SJSA1 (cell line): ENCODE measurements at places on chromosomes 1 and 21. TPM values are rescaled to one million over a fixed set of nuclear protein-coding genes. Genes with fewer than 3 reads are reported as not detected.
A peak's percentile ranks its signal among the peaks of the same experiment; 100 is the strongest.

- DNase-seq, result no peak
Observed at GRCh38 chr21:41402231-41402630, 23.8 kb upstream of the MX1 start.

- DNase-seq, result no peak
Observed at GRCh38 chr1:222543817-222544216, 4.1 kb downstream of the HHIPL2 start.

GRCh38 chr1:209756615-209757445 is 977 bp downstream of the TRAF3IP3 start:
- DNase-seq, result no peak

GRCh38 chr1:12738934-12739333 is 7.1 kb upstream of the CFAP107 start:
- no peak for DNase-seq

DNA sequence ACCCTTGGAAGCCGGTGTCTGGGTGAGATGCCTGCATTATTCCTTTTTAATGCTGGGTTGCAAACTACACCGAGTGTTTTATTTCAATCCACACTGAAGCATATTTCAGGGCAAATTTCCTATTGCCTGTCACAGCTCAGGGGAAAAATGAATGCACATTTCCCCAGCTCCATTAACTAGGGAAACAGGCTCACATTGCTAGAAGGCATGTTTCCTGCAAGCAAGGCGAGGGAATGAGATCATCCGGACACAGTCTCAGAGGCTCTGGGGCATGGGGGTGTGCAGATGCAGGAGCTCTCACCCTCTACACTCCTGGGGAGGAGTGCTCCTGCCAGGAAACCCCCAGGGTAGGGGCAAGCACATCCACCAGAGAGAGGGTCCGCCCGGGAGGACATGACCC is 24.6 kb downstream of the SYT2 start:
- no peak for DNase-seq

DNA sequence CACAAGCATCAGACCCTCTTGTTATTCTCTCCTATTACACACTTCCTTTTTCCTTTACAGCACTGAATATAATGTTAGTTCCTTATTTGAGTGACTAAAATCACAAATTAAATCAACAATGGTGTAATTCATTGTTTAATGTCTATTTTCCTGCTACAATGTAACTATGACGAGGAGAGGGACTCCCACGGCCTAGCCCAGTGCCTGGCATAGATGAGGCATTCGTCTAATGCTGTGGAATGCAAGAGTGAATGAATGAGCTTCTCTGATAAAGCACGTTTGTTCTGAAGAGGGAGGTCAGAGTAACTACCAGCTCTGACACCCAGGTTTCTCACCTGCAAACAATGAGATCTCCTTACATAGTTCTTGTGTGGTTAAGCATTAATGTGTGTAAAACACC is 479.4 kb downstream of the OMA1 start:
- DNase-seq, result no peak

GRCh38 chr1:66331658-66332547 is 202.1 kb upstream of the SGIP1 start:
- DNase-seq, result peak; percentile 82

DNA sequence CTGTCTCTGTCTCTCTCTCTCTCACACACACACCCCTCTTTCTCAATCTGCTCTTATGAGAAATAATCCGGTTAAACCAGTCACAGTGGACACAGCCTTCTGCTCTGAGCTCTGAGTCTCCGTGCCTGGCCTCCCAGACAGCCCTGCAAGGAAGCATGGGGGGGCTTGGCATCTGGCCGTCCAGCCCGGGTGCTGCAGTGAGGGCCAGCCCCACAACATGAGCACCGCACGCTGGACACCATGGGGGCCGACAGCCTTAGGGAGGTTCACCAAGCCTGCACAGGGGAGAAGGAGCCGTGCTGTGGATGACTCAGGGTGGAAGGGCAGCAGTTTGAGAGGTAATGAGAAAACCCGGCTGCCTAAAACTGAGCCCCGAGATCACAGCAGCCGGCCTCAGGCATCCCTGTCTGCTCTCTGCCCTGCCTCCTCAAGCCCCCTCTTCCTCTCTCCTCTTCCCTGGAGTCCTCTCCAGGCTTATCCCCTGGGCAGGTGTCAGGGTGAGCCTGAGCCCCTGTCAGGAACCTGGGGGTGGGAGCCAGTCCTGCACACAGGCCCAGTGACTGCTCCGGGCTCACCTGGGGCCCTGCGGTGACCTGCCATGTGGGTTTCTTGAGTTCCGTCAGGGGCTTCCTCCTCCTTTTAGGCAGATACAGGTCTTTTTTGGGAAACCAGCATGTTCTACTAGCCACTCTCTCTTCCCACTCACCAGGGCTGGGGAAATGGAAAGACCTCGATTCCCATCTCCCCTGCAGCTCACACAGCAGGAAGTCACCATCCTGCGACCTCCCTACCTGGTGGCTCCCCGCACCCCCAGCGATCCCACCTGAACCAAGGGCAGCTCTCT is 92.8 kb downstream of the ITPKB start:
- peak; percentile 70 for DNase-seq

- no peak for DNase-seq
Observed at GRCh38 chr1:68230484-68230802, 1.9 kb downstream of the WLS start.

- DNase-seq, result no peak
Observed at GRCh38 chr1:18630511-18631495, at the start of gene PAX7. TSS of gene PAX7 (plus strand) at chr1:18630846. CDS start at chr1:18631604, 758 bp downstream.

- DNase-seq, result no peak
Observed at GRCh38 chr1:156130578-156130942, 16.0 kb downstream of the LMNA start.

- DNase-seq, result no peak
Observed at GRCh38 chr1:203305809-203306088, 430 bp downstream of the BTG2 start.

DNA sequence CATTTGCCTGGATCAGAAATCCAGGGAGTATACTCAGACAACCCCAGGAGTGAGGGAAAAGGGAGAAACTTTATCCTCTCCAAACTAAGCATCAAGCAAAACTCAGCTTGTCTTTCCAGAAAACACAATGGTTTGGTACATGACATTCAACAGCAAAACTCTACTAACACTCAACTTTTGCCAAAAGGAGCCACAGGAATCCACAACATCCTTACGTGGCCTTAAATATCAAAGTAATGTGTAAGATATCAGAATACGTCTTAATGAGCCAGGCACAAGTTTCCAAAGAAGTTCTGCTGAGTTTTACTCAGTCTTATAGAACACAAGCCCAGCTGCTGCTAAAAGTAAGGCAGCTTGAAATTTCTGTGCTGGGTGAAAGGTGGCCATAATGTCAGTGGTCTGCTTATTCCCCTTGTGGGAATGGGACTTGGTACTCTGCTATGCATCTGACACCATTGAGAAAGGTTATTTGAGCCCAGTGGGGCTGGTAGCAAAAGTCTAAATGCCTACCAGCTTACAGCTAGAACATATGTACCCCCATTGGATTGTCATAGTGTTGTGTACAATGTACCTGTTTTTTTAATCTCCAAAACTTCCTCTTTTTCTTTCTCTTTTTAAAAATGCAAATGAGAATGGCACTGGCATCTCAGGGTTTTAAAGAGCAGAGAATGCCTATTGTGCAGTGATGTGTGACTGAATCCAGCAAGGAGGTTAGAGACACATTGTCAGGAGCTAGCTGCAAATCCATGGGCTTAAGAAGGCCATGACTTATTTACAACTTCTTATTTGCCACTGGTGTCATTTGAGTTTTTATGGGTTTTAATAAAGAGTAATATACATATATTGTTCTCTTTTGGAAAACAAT is 62.0 kb upstream of the ST6GALNAC3 start:
- no peak for DNase-seq

DNA sequence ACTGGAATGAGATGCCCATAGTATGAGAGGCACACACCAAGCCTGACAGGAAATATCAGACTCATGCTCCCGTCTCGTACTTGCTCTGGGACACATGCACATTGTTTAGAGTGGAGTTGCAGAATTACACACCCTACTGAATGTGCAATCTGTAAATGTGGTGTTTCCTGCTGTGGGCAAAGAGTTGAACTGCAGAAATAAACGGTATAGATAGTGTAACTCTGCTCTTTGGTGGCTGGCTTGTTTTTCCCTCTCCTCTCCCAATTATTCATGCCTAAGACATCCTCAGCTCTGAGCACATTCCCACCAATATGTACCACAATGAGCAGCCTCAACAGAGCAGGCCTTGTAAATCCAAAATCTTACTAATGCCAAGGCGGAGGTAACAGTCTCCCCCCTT is 90.1 kb upstream of the DIRAS3 start:
- no peak for DNase-seq

DNA sequence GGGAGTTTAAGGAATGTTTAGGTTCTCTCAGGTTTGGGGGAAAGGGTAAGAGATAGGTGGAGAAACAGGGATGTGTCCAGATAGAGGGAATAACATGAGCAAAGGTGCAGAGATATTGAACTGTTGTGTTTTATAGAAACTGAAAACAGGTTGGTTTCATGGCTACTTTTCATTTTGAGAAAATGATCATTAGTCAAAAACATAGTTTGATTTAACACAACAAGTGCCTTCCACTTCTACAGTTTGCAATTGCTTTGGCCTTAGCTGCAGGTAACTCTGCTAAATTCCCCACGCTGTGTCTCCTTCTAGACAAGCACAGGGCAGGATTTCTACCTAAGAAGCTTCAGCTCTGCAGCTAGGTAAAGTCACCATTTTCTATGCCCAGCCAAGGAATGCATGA is 124.9 kb downstream of the RGS2 start:
- no peak for DNase-seq

DNA sequence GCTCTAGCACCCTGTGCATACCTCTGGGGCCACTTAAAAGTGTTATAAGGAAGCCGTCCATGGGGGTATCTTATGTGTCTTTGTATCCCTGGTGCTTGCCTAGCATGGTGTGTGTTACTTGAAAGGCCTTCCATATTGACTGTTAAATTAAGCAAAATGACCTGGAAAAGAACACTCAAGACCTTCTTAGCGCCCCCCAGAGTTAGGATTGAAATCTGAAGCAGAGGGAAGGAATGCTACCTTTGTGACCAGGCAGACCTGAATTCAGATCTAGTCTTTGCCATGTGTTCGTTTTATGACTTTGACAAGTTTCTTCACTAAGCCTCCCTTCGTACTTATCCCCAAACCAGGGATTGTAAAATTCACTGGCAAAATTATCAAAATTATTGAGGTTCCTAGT is 59.9 kb downstream of the SLC22A15 start:
- no peak for DNase-seq

- no peak for DNase-seq
Observed at GRCh38 chr1:184520336-184520735, 133.5 kb downstream of the C1orf21 start.

- no peak for DNase-seq
Observed at GRCh38 chr21:14239281-14239680, 23.3 kb downstream of the RBM11 start.

GRCh38 chr1:20998826-20999225 is 177.9 kb downstream of the EIF4G3 start:
- no peak for DNase-seq

- DNase-seq, result no peak
Observed at GRCh38 chr1:191582169-191582568, 576.1 kb upstream of the RGS18 start.

DNA sequence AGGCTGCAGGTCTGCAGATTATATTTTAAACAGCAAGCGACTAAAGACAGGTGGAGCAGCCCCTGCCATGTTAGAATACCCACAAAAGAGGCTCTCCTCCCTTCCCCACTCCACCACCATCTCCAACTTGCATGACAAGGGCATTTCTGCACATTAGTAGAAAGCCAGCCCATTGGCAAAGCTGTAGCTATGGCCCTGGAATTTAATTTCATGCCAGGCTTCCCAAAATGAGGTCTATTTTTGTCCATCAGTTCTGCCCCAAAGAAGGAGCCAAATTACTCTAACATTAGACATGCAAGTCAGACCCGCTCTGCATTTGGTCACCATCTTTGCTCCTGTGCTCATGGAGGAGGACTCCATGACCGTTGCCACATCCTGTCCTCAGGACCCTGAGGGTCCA is 115.2 kb downstream of the LAMC2 start:
- no peak for DNase-seq

KCNK1 gene
- 0.09 TPM in 1 of 2 replicates, not detected in the other for total RNA-seq

LYPD8 gene
- not detected in 2 replicates for total RNA-seq

SPRR2E gene
- not detected in 2 replicates for total RNA-seq

ADAMTS4 gene
- total RNA-seq, result not detected in 2 replicates

CACNA1S gene
- not detected in 2 replicates for total RNA-seq
